ENCODE measurements at places on chromosomes 1 and 21.

- DNase-seq = no peak
Measured at GRCh38 chr1:184866991-184867788, 107.1 kb downstream of the NIBAN1 start.

DNA sequence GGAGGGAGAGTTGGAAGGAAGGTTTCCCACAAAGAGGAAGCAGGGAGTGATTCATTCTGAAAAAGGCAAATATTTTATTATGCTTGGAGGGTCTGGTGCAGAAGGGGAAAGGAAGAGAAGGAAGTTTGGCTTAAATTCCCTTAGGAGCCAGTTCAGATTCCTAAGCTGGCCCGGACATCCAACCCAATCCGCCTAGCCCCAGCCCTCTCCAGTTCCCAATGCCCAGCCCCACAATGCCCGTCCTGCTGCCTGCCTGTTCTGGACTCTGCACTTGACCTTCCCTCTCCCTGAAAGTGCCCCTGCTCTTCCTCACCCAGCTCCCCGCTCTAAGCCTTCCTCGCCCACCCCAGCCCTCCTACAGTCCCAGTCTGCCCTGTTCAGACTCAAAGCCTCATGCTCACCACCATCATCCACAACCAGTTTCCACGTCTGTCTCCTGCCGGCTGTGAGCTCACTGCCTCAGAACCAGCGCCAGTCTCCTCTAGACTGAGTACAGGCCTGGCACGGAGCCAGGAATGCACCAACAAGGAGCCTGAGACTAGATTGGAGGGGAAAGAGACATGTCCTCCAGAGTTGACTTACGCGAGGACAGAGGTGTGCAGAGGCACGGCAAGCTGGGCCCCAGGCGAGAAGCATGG is 18.9 kb downstream of the CAPN2 start:
- no peak for DNase-seq

DNA sequence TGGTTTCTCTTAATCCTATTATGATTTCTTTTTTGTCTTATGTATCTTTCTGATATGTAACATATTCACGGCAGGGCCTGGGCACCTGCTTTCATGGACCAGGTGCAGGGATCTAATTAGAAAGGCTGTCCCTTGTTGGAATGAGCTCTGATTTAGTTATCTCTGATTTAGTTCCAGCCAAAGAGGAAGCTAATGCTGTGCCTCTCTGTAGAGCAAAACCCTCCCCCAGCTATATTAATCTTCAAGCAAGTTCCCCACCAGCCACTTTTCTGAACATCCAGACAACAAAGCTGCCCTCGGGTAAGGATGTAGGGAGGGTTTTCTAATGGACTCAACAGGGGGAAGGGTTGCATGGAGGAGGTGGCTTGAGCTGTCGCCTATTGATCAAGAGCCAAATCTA is 6.1 kb downstream of the TSACC start:
- DNase-seq = no peak

- DNase-seq = no peak
Measured at GRCh38 chr1:169530448-169530847, 44.7 kb upstream of the SLC19A2 start.

DNA sequence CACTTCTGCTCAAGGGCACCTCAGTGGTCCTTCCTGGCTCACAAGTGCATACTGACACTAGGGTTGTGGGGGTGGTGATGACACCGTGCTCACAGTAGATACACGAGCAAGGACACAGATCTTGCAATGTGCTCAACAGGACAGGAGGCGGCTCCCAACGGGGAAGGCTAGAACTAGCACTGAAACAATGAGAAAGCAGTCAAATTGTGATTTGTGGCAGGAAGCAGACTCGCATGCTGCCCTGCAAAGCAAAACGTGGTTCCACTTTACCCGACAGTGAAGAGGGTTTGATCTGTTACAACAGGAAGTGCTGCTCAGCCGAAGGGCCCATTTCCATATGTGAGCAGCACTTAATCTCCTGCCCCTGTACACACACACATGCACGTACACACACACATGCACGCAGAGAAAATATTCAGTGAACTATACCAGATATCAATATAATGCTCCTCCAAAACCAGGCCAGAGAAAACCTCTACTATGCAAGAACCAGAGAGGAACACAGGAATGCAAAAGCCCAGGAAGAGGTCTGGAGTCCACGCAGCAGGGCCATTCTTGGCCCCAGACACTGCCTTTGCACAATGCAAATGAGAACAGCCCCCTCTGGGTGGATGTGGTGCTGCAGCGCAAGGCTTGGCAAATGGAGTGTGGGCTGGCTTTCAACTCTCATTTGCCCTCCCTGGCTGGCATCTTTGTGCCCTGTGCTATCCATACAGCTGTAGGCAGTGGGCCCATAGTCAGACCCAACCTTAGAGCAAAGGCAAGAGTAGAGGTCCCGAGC is 47.1 kb downstream of the KANK4 start:
- no peak for DNase-seq

GRCh38 chr21:43731891-43732711 is 13.2 kb downstream of the PDXK start:
- no peak for DNase-seq

DNA sequence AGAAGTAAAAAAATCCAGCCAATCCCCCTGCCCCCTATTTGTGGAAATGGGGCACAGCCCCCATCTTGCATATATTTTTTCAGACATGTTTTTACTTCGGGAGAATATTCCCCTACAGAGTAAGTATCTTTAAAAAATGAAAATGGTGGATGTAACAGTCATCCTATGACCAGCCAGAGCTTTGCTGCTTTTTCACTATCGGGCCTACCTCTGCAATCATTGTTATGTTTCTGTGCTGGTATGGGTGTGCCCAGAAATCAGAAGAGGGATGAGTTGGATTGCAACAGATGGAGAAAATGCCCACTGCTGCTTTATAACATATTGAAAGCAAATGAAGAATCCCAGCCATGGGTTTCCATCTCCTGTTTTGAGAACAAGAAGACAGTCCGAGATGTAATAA is 2.9 kb downstream of the CD247 start:
- no peak for DNase-seq

- no peak for DNase-seq
Measured at GRCh38 chr1:61215119-61215518, 132.8 kb downstream of the NFIA start.

Data from NCI-H460 (cell line).